Activated CD8-positive, alpha-beta memory T cell treated with anti-CD3 and anti-CD28 coated beads for 1 hour (primary cell): ENCODE measurements at places on chromosomes 4 and X.

GRCh38 chr4:8370835-8371595 is 69.5 kb downstream of the ACOX3 start:
- DNase-seq: no peak

DNA sequence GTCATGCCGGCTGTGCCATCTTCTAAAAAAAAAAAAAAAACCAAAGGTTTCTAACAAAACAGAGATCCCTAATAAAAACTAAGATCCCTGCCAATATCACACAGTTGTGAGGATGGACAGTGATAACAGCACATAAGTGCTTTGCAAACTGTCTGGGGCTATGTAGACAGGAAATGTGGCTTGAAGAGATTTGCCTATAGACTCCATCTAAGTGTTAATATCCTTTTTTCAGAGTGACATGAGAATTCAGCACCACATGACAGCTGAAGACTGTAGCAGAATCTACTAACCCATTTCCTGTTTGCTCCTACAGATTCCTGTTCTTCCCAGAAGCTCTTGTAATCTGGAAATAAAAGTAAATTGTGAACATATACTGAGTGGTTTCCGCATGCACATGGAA is 215.4 kb downstream of the KDR start:
- DNase-seq: no peak

- DNase-seq: no peak
Measured at GRCh38 chr4:90128961-90129495, 1.8 kb downstream of the CCSER1 start.

DNA sequence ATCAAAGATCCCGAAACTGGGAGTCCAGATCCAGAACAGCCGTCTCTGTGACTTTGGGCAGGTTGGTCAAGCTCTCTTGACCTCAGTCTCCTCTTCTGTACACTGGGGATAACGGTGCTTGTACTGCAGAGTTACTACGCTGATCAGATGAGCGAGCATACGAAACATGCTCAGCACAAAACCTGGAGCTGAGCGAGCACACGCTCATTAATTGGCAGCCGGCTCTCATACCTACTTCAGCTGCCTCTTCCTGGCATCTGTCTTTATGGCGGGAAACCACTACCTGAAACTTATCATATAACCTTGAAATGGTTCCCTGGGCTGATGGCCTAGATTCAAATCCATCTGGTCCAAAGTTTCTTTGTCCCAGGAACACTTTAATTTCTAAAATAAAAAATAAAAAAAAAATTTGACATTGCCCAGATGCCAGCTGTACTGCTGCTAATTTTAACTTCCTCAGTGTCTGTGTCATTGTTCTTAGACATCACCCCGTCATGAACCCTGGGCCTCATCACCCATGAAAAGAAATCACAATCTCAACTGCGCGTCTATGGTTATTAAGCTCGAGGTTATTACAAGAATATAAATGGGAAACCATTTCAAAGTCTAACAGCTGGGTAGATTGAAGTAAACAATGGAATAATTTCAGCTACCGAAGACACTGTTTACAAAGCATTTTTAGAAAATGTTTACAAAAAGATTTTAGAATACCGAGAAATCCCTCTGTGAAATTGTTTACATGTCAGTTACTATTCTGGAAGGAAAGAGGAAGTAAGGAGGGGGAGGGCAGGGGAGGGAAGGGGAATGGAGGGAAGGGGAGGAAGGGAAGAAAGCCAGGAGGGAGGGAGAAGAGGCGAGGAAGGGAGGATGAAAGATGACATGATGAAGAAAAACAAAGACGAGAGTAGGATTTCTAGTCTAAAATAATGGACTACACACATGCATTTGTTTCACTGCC is 49.0 kb downstream of the CRMP1 start:
- DNase-seq: no peak

DNA sequence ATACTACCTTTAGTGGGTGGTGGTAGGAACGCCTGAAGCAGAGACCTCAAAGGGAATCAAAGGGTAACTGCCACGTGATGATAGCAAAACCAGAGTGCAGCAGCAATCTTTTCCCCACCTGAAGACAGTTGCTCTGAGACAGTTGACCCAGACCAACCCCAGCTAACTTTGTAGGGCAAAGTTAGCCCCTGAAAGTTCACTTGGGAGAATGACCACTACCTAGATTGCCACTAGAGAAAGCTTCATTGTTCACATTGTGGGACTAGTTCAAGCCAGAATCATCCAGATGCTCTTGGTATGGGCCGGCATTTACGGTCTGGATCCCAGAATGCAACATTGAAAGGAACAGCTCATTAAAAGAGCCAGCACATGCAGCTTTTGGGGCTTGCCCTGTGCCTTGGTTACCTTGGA is 4.1 kb downstream of the SEPTIN6 start:
- no peak for DNase-seq

DNA sequence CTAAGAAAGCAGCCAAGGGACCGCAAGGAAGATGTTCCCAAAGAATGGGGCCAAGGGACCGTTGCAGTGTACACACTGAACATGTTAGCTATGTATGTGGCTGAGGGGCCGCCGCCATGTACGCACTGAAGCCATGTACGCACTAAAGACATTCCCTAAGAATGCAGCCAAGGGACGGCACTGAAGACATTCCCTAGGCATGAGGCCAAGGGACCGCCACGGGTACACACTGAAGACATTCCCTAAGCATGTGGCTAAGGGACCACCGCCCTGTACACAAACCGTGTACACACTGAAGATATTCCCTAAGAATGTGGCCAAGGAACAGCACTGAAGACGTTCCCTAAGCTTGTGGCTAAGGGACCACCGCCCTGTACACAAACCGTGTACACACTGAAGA is 54.0 kb downstream of the DHRSX start:
- no peak for DNase-seq

DNA sequence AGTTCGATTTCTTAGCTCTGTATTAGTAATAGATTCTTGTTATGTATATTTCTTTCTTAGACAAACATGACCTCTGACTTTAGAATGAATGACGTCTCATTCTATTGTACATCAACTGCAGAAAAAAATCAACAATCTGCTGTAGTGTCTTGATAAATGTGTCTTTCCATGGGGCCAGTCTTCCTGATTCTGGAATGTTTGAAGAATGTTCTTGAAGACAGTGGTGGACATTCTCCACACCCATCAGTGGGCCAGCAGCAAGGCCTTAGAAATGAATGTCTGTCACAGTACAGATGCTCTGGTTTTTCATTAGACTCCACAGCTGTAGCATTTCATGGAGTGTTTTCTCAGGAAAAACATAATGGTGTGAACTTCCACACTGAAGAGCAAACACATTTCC is 63.2 kb upstream of the FAM47B start:
- DNase-seq: no peak

- no peak for DNase-seq
Measured at GRCh38 chrX:18733287-18733686, 25.8 kb downstream of the PPEF1 start.

- no peak for DNase-seq
Measured at GRCh38 chr4:140250989-140251552, 97.1 kb upstream of the MAML3 start.

DNA sequence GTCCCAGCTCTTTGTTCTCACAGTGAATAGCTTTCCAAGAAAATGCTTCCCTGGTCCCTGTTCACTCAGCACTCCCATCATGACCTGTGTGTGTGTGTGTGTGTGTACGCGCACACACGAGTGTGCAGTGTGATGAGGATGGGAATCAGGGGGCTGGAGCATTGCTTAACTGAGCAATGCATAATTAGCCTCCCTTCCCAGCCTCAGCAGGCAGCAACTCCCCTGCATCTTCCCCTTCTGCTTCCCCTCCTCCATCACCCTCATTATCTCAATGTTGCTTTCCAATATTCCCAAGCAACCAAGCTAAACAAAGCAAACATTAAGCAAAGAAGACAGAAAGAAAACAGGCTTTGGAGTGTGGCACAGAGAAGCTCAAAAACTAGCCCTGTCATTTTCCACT is 137.0 kb downstream of the RBM47 start:
- no peak for DNase-seq

DNA sequence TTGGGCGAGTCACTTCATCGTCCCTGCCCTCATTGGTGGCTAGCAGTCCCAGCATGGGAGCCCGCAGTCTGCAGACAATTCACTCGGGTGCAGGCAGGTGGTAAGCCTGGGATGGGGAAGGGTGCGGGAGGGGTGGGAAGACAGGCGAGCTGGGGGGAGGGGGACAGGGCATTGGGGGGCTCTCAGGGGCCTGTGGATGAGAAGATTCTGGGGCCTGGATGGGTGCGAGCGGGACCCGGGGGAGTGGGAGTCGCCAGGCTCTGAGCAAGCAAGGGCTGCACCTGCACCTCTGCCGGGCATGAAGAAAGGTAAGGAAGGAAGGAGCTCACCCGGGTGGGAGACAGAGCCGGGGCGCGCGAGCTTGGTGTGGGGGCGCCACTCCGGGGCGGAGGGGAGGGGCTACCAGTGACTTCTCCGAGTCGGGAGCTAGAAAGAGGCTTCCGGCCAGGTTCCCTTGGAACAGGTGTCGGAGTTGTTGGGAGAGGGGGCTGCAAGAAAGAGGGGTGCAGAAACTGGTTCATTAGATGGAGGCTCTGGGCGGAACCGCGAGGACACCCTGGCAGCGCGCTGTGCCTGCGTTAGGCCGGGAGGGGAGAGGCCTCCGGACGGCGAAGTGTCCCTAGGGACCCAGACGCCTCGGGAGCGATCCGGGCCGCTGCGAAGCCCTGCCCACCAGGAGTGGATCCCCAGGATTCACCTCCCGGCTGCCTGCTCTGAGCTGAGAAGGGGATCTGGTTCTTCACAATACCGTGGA is 103.4 kb upstream of the PDLIM3 start:
- DNase-seq: no peak

- no peak for DNase-seq
Measured at GRCh38 chrX:118595501-118596042, 100.0 kb downstream of the DOCK11 start.

DNA sequence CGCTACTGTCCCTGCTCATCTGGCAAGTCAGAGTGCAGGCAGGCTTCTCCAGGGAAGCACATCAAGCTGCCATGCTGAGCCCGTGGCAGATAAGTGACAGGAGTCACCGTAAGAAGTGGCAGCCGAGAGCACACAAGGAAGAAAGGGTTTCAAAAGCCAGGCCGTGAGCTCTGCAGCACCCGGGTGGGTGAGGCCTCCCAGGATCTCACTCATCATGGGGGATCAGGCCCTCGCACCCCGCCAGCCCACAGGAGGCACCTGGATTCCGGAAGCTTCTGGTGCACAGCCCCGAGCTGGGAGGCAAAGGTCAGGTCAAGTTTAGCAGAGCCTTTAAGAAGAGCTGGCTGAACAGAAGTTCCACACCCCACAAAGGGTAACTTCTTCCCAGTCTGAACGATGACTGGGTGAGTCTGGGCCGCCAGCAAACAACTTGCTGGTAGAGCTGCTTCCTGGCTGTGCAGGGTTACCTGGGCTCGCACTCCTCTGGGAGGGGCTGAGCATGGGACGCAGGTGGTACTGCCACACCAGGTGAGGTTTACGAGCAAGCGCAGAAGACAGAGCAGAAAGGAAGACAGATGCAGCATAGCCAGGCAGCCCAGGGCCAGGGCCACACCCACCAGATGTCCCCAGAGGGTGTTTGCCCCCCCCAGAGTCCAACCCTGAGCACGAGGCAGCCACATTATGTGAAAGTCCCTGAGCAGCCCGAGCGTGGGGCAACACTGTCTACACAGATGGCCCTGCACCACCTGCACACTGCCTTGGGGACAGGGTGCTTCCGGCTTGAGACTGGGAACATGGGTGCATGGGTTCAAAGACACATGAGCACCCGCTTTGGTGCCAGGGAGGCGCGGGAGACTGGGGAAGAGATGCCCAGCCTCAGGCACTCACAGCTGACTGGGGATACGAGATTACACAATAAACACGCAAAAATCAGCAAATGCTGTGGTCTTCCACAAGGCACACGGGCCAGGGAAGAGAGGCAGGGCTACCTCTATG is 7.7 kb downstream of the CCNQ start:
- no peak for DNase-seq

GRCh38 chr4:119663160-119663788 is 34.7 kb upstream of the PDE5A start:
- no peak for DNase-seq

GRCh38 chr4:114464726-114465272 is 133.8 kb upstream of the UGT8 start:
- DNase-seq: no peak

- DNase-seq: no peak
Measured at GRCh38 chrX:124393238-124393637, 46.9 kb downstream of the SH2D1A start.

DNA sequence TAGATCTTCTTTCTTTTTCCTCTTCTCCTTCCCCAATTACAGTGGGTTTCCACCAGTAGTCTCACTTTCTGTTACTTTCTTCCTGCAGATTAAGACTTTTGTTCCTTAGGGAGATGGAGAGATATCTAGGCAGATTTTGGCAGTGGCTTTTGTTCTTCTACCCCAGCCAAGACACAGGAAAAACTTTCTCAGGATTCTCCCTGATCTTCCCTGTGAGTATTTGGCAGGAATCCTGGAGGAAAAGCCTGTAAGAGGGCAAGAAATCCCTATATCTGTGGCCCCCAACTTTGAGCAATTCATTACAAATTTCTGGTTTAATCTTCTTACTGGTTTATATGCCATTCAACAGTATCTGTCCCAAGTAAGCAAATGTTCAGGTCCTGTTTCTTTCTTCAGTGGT is 21.9 kb downstream of the SLC9A7 start:
- no peak for DNase-seq

DNA sequence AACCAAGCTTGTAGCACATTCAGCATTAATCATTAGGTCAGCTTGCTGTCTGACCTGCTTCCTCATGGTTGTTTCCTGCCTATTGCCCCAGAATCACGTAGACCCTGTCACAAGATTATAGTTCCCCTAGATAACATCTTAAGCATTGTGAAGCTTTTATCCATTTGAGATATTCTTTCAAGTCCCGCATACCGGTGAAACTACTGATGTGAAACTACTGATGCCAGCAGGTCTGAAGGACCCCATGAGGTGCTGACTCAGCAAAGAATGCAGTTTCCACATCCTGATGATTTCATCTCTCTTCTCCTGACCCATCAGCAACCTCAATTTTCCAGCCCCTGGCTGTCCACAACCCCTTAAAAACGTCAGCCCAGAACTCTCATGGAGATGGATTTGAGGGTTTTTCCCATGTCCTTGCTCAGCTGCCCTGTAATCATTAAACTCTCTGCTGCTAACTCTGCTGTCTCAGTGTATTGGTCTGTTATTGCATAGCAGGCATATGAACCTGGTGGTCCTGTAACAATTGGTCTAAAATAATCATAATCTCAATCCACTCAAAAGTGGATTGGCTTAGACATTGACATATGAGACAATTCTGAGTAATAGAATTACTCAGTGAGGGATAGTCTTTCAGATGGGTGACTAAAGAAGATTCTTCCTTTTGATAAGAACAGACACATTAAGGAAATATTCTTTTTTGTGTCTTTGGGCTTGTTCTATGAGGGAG is 26.3 kb upstream of the UBA6 start:
- DNase-seq: no peak

DNA sequence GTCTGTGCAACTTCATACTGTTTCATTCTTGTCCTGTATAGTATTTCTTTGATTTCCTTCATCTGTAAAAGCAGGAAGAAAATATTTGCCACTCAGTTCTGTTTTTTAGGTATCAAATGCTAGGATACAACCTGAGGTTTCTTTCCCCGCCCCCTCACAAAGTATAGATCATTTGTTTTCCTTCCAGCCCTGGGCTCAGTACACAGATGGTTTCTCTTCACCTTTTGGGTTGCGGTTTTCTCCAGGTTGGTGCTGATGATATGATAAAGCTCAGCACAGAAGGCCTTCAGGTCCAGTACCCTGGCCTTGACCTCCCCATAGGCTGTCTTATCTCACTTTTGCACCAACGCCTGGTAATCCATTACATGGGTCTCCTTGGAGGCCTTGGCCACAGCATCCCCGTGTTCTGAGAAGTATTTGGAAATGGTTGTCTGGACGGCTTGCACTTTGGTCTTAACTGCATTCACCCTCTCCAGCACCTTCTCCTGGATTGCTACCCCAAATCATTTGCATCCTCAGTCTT is 35.2 kb downstream of the PTTG2 start:
- DNase-seq: no peak
